ENCODE measurements at places on chromosomes 5 and 9. TPM values are rescaled to one million over a fixed set of nuclear protein-coding genes. Genes with fewer than 3 reads are reported as not detected.
A peak's percentile ranks its signal among the peaks of the same experiment; 100 is the strongest.

Gene PCDHB6
- polyA plus RNA-seq = 0.42 TPM

DNA sequence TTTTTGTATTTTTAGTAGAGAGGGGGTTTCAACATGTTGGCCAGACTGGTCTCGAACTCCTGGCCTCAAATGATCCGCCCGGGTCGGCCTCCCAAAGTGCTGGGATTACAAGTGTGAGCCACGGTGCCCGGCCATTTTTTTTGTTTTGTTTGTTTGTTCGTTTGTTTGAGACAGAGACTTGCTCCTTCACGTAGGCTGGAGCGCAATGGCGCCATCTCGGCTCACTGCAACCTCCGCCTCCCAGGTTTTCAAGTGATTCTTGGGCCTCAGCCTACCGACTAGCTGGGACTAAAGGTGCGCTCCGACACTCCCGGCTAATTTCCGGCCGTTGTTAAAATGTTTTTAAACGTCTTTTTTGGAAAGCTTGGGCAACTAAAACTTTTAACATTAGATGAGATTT, 54.0 kb downstream of the SHOC1 start:
- no peak for DNase-seq

Gene IL5
- polyA plus RNA-seq = not detected

DNA sequence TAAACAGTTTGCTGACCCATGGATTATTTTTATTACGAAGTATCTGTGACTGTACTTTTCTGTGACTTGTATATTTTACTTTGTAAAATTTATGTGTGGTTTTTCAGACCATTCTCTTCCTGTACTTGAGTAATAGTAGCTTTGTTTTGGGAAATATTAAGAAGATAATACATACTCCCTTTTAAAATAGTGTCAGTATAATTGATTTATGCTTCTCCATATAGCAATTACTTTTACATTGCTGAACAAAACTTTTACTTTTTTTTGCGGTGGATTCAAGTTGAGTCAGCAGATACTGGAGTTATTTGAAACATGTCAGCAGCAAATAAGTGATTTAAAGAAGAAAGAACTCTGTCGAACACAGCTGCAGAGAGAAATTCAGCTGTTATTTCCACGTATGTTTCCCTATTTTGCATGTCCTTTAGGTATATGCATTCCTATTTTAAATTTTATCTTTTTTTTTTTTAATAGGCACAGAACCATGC, 28.4 kb downstream of the TENT2 start:
- DNase-seq = peak; percentile 37

- no peak for DNase-seq
These were observed 115.3 kb downstream of the UBE2R2 start for GRCh38 chr9:33932078-33932807.

DNA sequence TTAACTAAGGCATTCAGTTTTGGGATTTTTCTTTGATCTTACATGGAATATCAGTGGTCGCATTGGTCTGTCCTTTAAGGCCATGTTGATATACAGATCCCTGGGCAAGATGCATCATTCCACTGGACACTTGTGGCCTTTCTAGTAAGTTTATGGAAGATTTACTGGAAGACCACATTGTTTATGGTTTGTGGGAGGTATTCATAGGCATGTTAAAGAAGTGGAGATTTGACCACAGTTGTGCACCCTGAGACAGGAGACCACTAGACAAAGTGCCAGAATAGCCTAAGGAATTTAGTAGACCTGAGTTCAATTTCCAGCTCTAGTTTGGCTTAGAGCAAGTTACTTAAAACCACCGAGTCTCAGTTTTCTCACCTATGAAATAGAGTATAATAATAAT, 383.1 kb upstream of the PAPPA start:
- DNase-seq = peak; percentile 35

Gene GRM6
- not detected for polyA plus RNA-seq

- no peak for DNase-seq
These were observed 714.8 kb downstream of the TLR4 start for GRCh38 chr9:118418887-118419565.

GRCh38 chr5:15106530-15107283, 235.1 kb upstream of the ANKH start:
- DNase-seq = peak; percentile 3

DNA sequence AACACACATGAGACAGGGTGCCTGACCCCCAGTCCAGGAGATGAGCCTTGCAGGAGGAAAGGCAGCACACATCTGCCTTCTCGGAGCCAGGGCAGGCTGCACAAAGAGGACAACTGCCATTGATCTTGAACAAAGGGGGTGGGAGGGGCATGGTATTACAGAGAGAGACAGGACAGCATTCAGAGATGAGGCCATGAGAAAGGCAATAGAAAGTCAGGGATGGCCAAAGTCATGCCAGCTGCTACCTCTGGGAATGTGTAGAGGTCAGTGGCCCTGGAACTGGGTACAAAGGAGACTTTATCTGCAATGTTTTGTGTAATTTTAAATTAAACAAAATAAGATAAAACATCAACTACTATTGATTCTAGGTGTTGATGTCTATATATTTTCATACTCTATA, 43.2 kb downstream of the WDR36 start:
- no peak for DNase-seq

Gene SOWAHA
- polyA plus RNA-seq = 0.03 TPM

DNA sequence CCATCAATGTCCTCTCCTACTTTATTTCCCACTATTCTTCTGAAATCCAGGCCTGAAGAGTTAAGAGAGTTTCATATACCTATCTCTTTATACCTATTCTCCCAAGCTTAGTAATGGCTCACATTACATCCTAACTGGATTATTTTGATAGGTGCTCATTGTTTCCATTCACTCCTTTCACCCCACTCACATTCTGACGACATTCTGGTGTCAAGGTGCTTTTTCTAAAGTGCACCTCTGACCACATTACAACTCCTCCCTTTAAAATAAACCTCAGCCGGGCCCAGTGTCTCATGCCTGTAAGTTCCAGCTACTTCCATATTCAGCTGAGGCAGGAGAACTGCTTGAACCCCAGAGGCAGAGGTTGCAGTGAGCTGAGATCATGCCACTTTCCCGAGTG, 417.1 kb downstream of the BNC2 start:
- DNase-seq = no peak

DNA sequence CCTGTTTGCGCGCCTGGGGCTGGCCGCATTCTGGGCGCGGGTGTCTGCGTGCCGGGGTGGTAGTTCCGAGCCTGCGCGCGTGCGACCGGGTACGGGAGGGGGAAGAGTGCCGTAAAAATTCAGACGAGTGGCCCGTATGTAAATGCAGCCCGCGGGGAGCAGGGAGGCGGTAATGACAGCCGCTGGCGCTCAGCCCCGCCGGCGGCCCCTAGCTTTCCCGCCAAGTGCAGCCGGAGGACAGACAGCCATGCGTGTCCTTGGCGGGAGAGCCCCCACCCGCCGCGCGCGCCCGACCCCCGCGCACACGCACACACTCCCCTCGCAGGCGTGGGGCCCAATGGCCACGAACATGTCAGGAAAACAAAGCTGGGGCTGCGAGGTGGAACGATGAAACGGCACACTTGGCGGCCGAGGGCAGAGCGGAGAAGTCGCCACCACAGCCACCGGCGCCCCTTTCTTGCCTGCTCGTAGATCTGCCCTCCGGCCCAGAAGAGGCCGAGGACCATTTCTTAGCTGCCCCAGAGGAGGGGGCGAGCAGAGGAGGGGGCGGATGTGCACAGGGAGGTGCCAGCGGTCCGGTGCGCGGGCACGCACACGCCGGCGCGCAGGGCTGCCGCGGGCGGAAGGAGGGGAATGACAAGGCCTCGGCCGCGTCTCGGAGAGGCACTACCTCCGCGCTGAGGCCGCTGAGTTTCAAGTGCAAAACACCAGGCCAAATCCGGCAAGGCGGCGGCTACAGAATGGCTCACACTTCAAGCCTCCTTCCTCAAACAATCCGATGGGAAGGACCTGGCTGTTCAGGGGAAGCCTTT, 208.4 kb downstream of the MEF2C start:
- peak; percentile 87 for DNase-seq

Gene TENT4A
- 4.1 TPM for polyA plus RNA-seq

DNA sequence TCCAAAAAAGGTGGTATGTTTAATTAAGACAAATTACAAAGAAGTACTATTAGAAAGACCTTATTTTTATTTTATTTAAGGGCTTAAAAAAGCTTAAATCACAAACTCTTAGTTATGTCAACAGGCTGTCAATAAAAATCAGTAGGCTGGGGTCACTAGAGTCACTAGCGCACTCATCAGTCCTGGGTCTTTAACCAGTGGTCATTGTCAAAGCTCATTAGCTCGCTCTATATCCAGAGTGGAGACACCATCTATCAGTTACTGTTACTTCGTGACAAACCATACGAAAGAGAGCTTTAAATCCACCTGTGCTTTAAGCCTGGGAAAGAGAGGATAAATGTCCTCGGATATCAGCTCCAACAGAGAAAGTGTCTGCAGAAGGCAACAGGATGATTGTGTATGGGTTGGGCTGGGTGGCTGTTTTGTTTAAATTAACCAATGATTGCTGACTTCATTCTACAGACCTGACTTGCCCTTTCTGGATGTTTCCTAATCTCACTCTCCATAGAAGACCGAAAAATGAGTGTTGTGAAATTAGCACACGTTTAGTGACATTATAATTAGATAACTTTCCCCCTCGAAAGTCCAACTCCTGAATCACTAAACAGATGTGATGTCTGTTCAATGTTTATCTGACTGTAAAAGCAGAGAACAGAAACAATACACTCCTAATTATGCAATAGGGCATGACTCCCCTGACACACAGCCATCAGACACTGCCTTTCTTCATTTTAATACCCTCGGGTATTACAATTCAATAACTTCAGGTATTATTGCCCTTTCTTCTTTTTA, 123.6 kb upstream of the TNPO1 start:
- peak; percentile 70 for DNase-seq

GRCh38 chr9:81244631-81245030, 444.7 kb downstream of the TLE1 start:
- peak; percentile 8 for DNase-seq

Gene FBXL7
- polyA plus RNA-seq = 12.9 TPM

- no peak for DNase-seq
These were observed 343.4 kb upstream of the PAPPA start for GRCh38 chr9:115810166-115810565.

Gene FABP6
- polyA plus RNA-seq = not detected

GRCh38 chr9:4750023-4750673, 9.1 kb upstream of the AK3 start:
- DNase-seq = peak; percentile 46

Gene ASS1
- polyA plus RNA-seq = 65.0 TPM

DNA sequence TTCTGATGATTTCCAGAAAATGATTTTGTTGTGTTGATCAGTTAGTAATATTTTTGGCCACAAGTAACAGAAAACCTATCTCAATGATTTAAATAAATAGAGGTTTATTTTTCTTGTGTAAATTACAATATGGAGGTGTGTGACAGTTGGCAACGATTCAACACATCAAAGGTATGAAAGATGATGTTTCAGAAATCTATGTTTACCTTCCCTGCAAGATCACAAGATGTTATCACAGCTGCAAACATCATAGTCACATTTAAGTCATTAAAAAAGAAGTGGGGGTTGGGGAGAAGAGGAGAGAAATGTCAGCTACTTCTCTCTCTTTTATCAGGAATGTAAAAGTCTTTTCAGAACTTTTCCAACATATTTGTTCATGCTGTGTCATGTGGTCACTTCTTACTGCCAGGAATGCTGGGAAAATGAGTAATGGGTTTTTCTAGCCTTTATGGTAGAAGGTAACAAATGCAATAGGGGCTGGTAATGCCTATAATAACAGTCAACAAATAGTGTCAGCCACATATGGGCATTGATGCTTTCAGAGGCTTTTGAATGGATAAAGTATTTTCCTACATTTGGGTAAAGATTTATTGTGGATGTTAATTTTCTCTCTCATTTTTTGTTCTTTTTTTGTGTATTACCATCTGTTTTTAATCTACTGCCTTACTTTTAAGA, 742.7 kb downstream of the TLE1 start:
- no peak for DNase-seq

Gene TAF1L
- not detected for polyA plus RNA-seq

GRCh38 chr5:36423578-36424307, 122.0 kb upstream of the RANBP3L start:
- no peak for DNase-seq

Gene ZNF169
- polyA plus RNA-seq = 1.5 TPM

GRCh38 chr5:56108246-56108645, 113.5 kb upstream of the IL6ST start:
- DNase-seq = no peak

DNA sequence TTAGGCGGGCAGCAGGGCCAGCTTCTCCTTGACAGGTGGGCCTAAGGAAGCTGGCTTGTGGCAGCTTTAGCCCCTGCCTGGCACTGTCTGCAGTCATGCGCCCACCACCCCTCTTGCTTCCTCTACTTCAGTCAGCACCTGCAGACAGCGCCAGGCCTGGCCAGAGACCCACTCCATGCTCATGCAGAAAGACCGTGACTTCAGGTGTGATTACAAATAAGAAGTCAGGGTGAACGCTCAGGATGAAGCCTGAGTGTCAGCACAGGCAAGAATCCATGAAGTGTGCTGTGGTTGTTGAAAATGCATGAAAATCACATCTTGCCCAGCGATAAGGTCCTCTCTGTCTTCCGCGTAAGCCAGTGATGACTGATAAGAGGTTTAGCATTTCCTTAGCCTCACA, 3.4 kb downstream of the CSF2 start:
- DNase-seq = no peak

GRCh38 chr9:107960916-107961315, 471.3 kb upstream of the KLF4 start:
- no peak for DNase-seq

Gene PLAA
- 31.1 TPM for polyA plus RNA-seq

DNA sequence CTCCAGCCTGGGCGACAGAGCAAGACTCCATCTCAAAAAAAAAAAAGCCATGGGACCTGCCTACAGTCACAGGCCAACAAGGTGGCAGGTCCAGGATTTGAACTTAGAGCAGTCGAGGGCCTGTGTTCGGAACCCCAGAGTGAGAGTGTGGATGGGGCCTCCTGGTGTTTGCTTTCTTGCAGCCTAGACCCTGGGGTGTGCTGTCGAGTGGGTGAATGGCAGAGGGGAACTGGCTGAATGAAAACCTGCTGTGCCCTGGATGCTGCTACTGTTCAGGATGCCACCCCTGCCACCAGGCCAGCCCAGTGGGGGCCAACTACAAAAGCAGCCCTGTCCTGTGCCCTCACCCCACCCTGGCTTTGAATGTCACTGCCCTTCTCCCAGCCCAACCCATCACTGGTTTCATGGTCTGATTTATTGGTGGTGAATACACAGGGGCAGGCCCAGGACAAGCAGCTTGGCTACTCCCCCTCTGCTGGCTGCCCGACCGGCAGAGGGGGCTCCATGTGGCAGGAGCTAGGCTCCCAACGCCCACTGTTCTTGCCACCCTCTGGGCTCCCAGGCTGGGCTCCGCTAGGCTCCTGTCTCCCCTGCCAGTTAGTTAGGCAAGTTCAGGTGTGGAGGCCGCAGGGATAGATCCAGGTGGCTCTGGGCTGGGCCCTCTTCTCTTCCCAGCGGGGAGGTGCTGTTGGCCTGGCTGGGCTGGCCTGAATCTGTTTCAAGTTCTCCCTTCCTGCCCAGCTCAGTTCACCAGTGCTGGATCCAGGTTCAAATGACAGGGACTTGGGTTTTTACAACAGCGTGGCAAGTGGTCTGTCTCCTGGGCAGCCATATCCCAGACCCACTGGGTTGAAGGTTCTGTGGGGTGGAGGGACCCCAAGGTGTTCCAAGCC, 12.2 kb downstream of the FPGS start:
- no peak for DNase-seq

- no peak for DNase-seq
These were observed 63.1 kb upstream of the NREP start for GRCh38 chr5:111820072-111820471.

Gene FOXD4L5
- polyA plus RNA-seq = not detected

- DNase-seq = peak; percentile 6
These were observed 63.6 kb downstream of the PPIC start for GRCh38 chr5:122972877-122973276.
